Lower leg skin (tissue), 4 donors: ENCODE measurements at places on chromosomes 4 and X. TPM values are rescaled to one million over a fixed set of nuclear protein-coding genes. Genes with fewer than 3 reads are reported as not detected.

Gene PAGE1
- not detected for total RNA-seq

- DNase-seq: no peak
Measured at GRCh38 chrX:6666624-6667023, 131.7 kb upstream of the VCX3A start.

GRCh38 chr4:17956245-17956644 is 65.3 kb downstream of the LCORL start:
- no peak for DNase-seq

- no peak for DNase-seq
Measured at GRCh38 chr4:14926368-14926767, 75.9 kb upstream of the CPEB2 start.
